ENCODE measurements at places on chromosomes 6 and 20. TPM values are rescaled to one million over a fixed set of nuclear protein-coding genes. Genes with fewer than 3 reads are reported as not detected.

Gene MEP1A
- total RNA-seq = not detected

GRCh38 chr6:27078734-27079357 is 168.7 kb upstream of the PRSS16 start:
- peak; percentile 73 for DNase-seq

DNA sequence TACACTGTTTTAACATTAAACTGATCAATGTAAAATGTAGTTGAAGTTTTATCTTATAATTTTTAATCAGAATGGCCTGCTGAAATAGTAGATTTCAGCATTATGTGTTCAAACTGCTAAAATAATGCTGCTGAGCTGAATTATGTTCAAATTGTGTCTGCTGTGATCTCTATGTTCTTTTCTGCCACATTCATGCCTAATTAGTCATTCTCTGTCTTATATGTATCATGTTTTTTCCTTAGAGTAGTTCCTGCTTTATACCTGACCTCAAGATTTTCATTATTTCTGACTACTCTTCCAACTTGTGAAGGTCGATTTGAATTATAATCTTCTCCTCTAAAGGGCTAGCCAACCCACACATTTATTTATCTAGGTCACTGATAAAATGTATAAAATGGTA is 476.7 kb upstream of the EPHA7 start:
- DNase-seq = no peak

Gene KIF25
- total RNA-seq = not detected

DNA sequence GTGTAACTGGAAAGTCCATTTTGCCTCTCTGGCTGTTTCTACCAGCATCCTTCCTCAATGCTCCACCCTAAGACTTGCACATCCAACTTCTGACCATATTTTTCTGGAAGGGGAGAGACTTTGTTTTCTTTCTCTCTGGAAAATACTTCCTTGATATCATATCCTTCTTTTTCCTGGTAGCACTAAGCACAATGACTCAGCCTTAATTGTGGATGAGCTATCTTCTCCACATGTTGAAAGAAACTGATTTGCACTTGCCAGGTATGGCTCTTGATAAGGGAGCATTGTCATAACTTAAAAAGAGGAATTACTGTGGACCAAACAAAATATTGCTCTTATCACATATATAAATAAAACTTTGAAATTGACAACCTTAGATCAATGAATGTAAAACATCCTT is 30.1 kb upstream of the IBTK start:
- DNase-seq = no peak

Gene OSTM1
- total RNA-seq = 19.4 TPM

Gene ESF1
- total RNA-seq = 14.7 TPM

DNA sequence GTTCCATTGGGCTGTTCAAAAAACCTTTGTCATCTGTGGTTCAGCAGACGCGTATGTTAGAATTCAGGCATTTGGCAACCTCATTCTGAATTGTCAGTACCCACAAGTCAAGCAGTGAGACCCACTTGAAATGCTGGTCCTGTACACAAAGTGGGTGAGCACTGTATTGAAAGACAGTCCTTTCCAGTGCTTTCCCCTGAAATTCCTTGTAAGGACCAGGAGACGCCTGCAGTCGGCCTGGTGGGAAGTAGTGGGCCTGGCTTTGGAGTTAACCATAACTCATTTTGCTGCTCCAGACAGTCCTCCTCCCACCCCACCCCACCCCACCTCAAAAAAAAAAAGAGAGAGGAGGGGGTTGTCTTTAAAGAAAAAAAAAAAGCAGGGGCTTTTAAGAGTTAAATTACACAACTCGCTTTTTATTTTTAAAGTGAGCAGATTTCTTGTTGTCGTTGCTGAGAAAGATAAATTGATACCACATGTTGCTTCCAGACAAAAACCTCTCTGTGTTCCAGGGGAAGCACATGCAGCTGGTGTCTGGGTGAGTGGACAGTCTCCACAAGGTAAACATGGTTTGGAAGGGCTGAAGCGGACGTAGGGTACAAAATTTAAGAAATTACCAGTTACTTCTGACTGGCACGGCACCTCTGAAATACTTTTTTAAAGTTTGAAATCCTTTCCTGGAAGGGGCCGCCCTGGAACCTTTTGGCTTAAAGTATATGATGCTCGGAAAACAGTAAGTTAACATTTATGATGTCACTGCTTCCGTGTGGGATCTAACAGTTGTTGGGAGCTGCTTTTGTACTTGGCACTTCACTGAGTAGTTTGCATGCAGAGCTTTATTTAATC is 95.3 kb downstream of the FOXO3 start:
- DNase-seq = no peak

- no peak for DNase-seq
Measured at GRCh38 chr20:10671919-10672623, 1.7 kb downstream of the JAG1 start.

GRCh38 chr20:53918020-53918311 is 152.4 kb downstream of the BCAS1 start:
- DNase-seq = no peak

DNA sequence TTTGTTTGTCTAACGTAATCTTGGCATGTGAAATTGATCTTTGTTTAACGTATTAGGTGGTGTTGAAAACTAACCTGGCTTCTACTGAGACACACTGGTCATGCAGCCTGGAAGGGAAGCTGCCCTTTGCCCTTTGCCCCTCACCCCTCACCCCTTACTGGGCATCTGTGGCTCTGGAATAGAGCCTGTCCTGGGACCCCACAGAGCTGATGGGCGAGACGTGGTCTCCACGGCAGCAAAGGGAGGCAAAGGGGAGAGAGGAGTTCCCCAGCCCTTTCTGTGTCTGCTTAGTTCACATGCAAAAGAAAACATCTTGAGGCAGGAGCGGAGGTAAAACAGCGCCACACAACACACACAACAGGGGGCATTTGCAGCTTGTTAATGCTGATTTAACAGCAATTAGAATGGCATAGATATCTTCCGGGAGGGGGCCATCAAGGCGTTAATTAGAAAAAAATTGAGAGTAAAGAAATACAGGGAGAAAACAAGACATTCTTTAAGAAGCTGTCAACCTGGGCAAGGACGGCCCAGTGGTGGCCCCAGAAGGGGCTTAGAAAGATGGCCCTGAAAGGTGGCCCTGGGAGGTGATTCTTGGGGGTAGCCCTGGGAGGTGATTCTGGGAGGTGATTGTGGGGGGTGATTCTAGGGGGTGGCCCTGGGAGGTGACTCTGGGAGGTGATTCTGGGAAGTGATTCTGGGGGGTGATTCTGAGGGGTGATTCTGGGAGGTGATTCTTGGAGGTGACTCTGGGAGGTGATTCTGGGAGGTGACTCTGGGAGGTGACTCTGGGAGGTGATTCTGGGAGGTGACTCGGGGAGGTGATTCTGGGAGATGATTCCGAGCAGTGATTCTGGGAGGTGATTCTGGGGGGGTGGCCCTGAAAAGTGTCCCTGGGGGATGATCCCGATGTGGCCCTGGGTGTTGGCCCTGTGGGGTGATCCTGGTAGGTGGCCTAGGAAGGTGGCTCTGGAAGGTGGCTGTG is 44.5 kb upstream of the DACT2 start:
- no peak for DNase-seq

Gene EFCAB8
- total RNA-seq = 1.1 TPM

- no peak for DNase-seq
Measured at GRCh38 chr6:33001685-33002084, 7.7 kb downstream of the HLA-DOA start.

Gene PRND
- not detected for total RNA-seq

DNA sequence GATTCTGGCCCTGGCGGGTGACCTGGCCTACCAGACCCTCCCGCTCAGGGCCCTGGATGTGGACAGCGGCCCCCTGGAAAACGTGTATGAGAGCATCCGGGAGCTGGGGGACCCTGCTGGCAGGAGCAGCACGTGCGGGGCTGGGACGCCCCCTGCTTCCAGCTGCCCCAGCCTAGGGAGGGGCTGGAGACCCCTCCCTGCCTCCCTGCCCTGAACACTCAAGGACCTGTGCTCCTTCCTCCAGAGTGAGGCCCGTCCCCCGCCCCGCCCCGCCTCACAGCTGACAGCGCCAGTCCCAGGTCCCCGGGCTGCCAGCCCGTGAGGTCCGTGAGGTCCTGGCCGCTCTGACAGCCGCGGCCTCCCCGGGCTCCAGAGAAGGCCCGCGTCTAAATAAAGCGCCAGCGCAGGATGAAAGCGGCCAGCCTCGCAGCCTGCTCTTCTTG is 868 bp upstream of the SLC2A4RG start:
- no peak for DNase-seq

Gene RAET1L
- total RNA-seq = 2.3 TPM

- no peak for DNase-seq
Measured at GRCh38 chr20:4713401-4713800, 8.3 kb upstream of the PRND start.

Gene ACTL10
- total RNA-seq = 5.4 TPM

- DNase-seq = no peak
Measured at GRCh38 chr6:39793516-39793915, 1.3 kb downstream of the DAAM2 start.

GRCh38 chr6:80480421-80481157 is 374.1 kb downstream of the BCKDHB start:
- no peak for DNase-seq

Gene PDYN
- total RNA-seq = not detected

Gene WFDC12
- not detected for total RNA-seq

DNA sequence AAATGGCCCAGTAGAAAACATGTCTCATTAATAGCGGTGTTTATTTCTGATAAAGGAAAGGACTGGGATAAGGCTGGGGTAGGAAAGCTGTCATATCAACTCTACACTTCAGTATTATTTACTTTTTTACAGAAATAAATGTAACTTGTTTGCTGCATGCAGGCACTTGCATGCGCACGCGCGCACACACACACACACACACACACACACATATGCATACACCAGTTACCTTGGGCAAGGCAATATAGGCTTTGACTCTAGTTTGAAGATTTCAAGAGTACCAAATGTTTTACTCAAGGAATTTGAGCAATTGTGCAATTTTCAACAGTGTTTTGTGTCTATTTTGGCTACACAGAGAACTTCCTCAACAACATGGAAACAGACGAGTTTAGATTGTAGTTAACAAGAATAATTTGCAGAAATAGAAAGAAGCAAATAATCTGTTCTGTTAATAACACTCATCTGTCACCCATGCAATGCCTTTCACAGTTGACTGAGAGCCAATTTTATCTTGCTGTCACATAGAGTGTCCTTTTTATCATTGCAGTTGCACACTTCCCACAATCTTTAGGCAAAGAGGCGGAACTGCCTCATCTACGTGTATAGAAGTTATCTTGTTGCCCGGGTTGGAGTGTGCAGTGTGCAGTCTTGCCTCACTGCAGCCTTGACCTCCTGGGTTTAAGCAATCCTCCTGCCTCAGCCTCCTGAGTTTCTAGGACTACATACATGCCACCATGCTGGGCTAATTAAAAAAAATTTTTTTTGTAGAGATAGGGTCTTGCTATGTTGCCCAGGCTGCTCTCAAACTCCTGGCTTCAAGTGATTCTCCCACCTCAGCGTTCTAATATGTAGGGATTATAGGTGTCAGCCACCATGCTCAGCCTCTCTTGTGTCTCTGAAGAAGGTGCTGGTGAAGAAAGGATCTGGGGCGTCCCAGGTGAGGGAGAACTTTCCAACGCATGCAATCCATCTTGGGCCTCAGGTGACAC is 74.8 kb upstream of the SHLD1 start:
- no peak for DNase-seq

Gene HLA-DRA
- 173 TPM for total RNA-seq

GRCh38 chr6:50962213-50962759 is 143.6 kb downstream of the TFAP2B start:
- no peak for DNase-seq

Gene TREML4
- total RNA-seq = not detected

GRCh38 chr6:105204331-105204730 is 24.5 kb upstream of the POPDC3 start:
- no peak for DNase-seq

DNA sequence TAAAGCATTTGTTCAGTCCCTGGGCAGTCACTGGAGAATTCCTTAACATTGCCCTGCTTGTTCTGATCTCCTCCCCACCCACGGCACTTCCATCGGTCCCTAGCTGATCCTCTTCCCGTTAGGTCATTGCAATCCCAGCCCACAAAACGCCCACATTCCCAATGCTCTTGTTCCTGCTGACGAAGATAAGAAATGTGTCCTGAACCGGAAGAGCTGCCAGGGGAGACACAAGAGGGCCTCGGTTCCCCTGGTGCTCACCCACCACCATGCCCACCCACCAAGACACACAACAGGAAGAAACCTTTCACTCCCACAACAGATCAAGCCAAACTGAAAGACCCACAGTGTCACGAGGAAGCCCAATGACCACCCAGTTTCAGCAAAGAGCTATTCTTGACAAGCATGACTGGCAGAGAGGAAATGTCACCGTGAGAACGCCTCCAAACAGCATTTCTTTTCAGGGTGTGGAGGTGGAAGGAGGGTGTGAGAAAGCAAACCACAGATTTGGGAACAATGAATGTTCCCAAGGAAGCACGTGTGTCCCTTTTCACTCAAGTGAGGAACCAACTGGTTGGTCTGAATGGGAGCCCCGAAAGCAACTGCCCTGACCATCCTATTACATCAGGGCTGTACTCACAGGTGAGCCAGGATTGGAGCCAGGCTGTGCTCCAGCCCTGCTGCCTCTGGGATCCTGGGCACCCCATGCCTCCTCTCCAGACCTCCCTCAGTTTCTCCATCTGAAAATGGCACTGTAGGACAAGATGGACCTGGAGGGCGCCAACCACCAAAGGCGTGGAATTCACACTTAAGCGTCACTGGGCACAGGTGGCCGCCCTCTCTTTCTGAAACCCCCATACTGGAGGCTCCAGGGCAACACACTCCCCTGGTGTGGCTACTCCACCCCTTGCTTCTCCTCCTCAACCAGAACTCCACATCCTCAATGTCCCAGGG is 97.5 kb downstream of the ZMYND8 start:
- no peak for DNase-seq

Gene HLA-DRB5
- 13.7 TPM for total RNA-seq

DNA sequence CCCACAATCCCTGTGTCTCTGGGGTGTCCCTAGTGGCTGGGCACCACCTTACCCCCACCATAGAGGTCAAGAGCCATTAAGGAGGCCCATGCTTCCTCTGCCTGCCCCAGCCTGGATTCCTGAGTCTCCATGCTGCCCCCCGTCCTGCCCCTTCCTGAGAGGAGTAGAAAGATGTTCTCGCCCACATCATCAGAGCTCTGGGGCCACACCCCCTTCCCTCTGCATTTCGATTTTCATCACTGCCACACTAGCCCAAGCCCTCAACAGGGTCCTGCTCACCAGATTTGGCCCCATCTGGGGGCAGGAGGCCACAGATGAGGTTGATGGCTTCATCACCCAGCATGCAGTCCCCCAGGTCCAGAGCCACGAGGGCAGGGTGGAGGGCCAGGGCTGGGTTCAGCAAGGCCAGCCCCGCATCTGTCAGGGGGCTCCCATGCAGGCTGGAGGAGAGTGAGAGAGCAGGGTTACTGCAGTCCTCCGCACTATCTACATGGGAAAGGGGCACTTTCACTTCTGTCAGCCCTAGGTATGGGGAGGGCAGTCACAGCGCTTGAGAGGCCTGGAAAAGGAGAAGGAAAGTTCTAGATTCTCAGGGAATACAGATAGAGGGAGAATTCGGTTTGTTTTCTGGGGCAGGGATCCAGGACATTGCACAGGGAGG is 1.5 kb downstream of the LRRC73 start:
- DNase-seq = no peak

Gene TRAPPC3L
- total RNA-seq = not detected

Gene IRF4
- not detected for total RNA-seq

Data from Calu3 (cell line).